Effector CD4-positive, alpha-beta T cell (primary cell): ENCODE measurements at places on chromosomes 5 and 9.

DNA sequence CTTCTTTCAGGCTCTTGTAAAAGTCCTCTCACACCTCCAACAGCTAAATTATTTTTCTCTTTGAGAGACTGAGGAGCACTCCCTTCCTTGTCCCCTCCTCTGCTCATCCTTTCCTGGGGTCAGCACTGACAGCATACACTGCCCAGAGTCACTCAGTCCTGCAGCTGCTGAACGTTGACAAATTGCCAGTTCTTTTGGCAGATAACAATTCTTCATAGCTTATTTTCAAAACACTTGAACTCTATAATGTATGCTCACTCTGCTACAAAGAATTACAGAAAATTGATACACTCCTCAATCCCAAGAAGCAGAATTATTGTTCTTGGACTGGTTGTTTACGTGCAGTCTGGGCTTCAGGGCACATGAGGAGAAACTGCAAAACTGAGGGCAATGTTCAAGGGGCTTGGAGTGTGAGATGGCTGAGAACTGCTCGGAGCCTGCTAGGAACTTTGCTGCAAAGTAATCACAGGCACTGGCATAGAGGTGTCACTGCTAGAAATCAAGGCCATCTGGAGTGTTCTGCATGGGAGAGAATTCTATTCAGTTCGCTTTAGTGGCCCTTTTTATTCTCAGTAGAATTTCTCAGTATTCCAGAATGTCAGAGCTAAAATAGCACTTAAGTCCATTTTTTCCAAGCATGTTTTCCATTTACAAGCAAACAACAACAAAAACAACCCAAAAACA lies 96.4 kb upstream of the SPOCK1 start:
- DNase-seq, result no peak

- no peak for DNase-seq
Measured at GRCh38 chr5:166356096-166356495, 1935.3 kb upstream of the WWC1 start.

DNA sequence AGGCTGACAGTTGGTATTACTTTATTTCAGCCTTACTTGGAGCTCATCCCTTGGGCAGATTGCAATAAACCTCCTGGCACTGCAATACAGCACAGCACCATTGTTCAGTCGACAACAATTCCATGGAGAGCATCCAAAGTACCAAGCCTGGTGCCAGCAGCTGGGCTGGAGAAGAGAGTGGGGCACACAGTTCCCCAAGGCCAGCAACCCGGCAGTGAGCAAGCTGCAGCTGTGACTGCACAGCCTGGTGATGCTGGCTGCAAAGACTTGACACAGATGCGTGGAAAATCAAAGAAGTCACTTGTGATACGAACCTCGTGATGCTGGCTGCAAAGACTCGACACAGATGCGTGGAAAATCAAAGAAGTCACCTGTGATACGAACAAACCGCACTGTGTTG lies 125.4 kb downstream of the ATPSCKMT start:
- DNase-seq, result no peak

- no peak for DNase-seq
Measured at GRCh38 chr5:43000914-43001313, 39.2 kb downstream of the ANXA2R start.

DNA sequence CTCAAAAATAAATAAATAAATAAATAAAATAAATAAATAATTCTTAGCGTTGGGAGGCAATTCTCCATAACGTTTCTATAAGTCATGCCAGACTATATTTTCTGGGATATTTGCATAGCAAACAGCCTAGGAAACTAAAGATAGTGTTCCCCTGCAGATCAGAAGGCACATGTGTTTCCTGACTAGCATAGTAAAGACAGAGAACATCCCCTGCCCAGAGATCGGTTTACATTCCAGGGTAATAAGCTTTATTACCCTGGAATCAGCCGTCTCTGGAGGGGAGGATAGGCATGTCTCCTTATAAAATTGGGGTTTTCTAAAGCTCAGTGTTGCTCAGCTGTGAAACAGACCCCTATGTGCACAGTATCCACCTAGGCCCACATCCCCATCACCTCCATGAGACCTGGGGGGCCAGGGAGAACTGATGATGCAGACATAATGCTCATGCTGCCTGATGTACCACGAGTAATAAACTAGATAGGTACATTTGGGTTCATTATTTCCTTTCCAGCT lies 36.9 kb upstream of the IFNK start:
- DNase-seq, result no peak

- no peak for DNase-seq
Measured at GRCh38 chr9:136899196-136899595, 12.9 kb downstream of the TRAF2 start.
